Neural crest cell (in vitro differentiated cells): ENCODE measurements at places on chromosomes 11 and 22.
A peak's percentile ranks its signal among the peaks of the same experiment; 100 is the strongest.

DNA sequence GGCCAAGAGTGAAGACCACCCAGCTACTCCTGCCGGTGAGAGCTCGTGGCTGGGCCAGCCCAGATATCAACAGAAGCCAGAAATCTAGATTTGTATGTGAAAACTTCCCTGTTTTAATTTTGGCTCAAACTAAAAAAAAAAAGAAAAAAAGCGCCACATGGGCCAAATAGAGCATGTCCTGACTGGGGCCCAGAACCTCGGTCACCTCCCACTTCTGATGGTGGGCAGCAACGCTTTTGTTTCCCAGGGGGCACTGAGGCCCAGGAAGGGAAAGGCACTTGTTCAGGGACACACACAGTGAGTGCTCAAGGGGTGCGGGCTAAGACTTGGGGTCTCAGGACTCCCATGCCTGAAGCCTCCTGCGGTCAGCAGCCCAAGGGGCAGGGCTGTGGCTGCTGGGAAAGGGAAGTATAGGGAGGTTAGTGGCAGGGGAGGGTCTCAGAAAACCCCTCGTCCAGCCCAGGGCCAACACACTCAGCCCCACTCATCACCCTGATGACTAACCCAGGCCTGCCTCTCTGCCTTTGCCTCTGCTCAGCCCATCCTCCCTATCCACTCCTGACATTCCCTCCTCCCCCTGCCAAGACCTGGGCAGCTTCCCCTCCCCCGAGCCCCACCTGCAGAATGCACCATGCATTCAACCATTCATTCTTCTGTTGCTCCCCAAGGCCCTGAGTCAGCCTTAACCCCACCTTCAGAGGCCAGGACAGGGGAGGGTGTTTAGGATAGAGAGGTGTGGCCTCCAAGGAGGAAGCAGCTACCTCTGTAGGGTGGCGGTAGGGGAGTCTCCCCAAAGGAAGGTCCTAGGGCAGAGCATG is 30.0 kb upstream of the TCF20 start:
- DNase-seq, result no peak

DNA sequence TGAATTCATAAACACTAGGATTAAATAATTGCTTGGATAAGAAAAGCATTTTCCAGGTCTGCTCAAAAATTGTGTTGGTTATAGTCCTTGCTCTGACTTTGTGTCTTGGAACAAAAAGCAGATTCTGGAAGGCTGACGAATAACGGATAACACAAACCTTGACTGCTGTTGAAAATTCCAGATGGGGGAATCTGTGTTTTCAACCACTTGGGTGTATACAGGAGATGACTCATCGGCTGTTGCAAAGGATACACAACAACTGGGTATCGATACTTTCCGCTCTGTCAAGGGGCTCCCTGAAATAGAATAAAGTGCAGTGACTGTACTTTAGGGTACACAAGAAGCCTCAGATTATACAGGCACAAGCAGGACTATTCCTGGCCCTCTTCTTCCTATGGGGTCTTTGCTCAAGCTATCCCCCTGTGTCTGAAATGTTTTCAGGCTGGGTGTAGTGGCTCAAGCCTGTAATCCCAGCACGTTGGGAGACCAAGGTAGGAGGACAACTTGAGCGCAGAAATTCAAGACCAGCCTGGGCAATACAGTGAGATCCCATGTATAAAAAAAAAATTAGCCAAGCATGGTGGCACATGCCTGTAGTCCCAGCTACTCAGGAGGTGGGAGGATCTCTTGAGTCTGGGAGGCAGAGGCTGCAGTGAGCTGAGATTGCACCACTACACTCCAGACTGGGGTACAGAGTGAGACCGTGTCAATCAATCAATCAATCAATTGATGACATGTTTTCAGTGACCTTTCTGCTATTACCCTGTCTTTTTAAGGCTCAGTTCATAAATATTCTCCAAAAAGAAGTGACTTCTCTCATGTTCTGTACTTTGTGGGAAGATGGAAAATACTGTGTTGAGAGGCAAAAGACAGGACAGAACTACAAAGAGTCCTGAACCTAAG is 48.6 kb upstream of the UCP3 start:
- DNase-seq, result no peak

- no peak for DNase-seq
Measured at GRCh38 chr11:117313828-117314768, 2.0 kb downstream of the BACE1 start.

GRCh38 chr11:94312339-94312738 is 8.0 kb downstream of the IZUMO1R start:
- DNase-seq, result no peak

GRCh38 chr11:71236836-71237475 is 15.4 kb downstream of the SHANK2 start:
- DNase-seq, result no peak

GRCh38 chr11:20368438-20368837 is 4.9 kb downstream of the HTATIP2 start:
- no peak for DNase-seq

DNA sequence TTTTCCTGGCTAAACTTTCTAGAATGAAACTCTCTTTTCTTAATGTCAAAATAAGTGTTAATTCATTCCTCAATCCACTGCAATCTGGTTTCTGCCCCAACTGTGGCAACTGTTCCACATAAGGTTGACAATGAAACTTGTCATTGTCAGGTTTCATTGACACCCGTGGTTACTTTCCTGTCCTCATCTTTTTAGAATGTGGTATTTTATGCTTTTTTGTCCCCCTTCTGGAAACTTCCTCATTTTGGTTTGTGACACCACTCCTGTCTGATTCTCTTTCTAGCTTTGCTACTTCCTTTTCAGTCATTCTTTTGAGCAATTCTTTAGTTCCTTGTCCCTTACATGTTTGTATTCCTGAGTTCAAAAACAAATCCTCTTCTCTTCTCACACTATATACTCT is 7.5 kb upstream of the PDE3B start:
- DNase-seq, result no peak

GRCh38 chr11:84396521-84396920 is 1110.4 kb upstream of the CCDC90B start:
- no peak for DNase-seq

DNA sequence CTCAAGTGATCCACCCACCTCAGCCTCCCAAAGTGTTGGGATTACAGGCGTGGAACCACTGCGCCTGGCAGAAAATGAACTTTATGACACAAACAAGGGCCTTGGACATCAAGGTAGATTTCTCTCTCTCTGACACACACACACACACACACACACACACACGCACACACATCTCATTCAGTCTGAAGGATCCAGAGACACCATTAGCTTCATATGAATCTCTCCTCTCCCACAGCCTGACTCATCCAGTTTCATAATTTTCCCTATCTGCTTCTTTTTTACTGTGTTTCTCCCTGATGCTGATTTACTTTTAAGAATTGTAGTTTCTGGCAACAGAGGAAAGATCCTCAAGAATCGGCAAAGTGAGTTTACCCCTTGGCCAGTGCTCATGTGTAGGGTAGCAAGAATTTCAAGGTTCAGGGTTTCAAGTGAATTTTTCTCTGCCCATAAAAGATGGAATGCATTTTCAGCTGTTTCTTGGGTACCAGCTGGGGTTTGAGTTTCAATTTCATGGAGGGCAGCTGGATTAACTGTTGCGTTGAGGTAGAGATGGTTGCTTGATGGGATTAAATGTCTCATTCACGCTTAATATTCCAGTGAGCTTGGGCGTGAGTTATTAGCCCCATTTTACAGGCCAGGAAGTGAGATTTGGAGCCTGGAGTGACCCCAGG is 3.5 kb downstream of the MYO18B start:
- DNase-seq, result no peak

- no peak for DNase-seq
Measured at GRCh38 chr11:11373934-11374333, 20.9 kb upstream of the CSNK2A3 start.

- peak; percentile 99 for DNase-seq
Measured at GRCh38 chr11:8682303-8683114, at the start of the genes RPL27A and TRIM66. Gene RPL27A, plus strand, starts transcription at chr11:8682792. Its CDS starts 22 bp downstream, at chr11:8682814. Gene TRIM66, minus strand, starts transcription at chr11:8682665. Its CDS starts 10,391 bp downstream, at chr11:8672274.

DNA sequence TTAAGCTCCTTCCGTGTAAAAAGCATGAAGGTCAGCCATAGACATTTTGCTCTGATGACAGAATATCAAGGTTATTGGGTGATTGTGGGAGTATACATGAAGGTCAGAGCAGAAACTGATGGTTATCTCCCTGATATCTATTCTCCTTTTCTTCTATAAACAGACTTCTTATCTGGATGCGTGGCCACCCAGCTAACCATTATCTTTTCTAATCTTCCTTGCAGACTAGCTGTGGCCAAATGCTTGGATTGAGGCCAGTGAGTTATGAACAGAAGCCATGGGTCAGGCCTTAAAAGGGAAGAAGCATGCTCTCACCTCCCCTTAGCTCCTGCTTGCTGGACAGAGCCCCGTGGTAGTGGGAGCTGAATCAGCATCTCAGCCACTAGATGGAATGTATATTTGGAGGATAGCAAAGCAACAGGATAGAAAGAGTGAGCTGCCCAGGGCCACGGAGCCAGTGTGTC is 31.3 kb upstream of the LRRC55 start:
- no peak for DNase-seq

DNA sequence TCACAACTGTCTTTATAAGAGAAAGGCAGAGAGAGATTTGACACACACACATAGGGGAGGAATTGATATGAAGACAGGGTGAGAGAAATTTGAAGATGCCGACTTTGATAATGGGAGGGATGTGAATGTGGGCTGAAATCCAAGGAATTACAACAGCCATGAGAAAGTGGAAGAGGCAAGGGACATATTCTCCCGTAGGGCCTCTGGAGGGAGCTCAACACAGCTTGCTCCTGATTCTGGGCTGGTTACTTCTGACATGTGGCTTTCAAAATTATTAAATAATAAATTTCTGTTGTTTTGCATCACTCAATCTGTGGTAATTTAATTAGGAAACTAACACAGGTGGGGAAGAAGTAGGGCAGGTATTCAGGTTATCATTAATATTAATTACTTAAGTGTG is 282.9 kb downstream of the LUZP2 start:
- DNase-seq, result no peak

DNA sequence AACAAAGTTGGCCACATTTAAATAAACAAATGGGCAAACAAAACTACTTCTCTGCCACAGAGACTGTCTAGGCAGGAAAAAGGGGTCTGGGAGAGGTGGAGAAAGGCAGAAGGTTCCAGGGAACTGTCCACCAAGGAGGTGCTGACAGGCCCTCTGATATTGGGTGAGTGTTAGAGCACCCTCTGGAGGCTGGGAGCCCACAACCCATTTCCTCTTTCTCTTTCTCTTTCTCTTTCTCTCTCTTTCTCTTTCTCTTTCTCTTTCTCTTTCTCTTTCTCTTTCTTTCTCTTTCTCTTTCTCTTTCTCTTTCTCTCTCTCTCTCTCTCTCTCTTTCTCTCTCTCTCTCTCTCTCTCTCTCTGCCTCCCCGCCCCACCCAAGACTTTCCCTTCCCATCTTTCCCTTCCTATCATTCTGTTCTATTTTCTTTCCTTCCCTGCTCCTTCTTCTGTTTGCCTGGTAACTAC is 912.8 kb downstream of the DLG2 start:
- DNase-seq, result peak; percentile 65

- DNase-seq, result peak; percentile 61
Measured at GRCh38 chr22:37983860-37984791, at the start of gene SOX10. Gene SOX10, minus strand, starts transcription at chr22:37984555. Its CDS starts 771 bp downstream, at chr22:37983784.

- no peak for DNase-seq
Measured at GRCh38 chr22:23760056-23760455, 2.7 kb upstream of the C22orf15 start.

- DNase-seq, result no peak
Measured at GRCh38 chr11:17985517-17985916, 27.3 kb downstream of the SERGEF start.

DNA sequence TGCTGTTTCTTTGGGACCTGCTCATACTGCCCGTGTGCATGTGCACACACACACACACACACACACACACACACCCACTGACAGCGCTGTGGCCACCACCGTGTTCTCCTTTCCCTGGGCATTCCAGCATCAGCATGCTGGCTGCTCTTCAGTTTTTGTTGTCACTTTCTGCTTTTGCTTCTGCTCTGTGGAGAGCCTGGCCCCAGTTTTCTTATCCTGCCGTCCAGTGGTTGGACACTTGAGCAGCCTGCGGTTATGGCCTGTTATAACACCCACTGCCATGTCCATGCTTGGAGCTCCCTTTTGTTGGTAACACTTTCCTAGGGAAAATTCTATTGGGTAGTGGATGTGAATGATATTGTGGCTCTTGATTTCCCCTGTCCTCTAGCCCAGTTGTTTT is 83.6 kb downstream of the OSBP2 start:
- no peak for DNase-seq

DNA sequence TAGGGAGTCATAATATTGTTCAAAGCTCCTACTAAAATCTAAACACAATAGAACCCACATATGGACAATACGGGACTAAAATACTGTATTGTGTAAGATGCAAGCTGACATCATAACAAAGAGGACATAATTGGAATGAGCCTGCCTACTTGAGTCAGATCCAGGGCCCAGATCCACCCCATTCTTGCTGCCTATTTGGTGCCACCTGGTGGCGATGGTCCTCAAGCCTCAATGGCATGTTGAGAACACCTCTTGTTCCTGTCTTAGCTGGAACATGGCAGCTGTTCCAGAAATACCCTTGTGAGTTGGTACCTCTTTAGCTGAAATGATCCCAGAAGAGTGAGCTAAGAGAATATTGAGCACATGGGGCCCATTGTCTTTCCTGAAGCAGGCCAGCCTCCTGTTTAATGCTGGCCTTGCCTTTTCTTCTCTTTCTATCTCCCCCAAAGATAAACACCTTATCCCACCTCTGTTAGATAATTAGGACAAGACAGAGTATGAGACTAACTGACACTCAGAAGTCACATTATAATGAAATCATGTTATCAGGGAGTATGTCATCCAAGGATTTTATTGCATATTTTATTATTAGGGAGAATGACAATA is 680.9 kb upstream of the ANO5 start:
- DNase-seq, result peak; percentile 71

GRCh38 chr22:28419919-28420318 is 259.7 kb downstream of the TTC28 start:
- DNase-seq, result no peak

DNA sequence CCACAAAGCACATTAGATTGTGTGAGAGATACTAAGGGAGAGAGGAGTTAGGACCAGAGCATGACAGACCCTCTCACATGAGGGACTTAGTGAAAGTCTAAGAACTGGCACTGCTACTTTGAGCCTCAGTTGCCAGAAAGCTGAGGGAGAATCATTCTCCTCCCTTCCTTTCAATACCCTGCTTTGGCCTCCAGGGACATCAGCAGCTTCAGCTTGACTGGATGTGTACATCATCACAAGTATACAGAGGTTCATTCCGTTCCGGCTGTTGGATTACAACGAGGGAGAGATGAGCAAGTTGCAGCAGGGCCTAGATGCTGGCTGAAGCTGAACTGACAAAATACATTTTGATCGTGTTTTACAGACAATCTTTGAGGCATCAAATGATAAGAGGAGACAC is 15.7 kb upstream of the ANO5 start:
- DNase-seq, result no peak

DNA sequence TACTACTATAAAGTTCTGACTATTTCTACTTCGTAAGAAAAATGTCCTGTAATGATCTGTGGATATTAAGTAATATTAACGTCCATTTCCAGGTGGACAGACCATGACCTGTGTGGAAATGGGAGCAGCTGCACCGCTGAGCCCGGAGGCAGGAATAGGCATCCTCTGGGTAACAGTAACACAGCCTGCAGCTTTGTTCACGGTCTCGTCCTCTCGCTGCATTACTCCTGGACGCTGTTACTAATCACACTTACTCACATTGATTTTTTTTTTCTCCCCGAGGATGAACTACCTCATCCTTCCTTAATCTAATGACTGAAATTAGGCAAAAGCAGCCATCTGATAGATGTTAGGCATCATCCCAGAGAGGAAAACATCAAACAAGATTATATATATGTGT is 345.7 kb upstream of the NARS2 start:
- DNase-seq, result no peak
